Right ventricle myocardium superior (tissue), 1 donor: ENCODE measurements at places on chromosomes 5 and 9. TPM values are rescaled to one million over a fixed set of nuclear protein-coding genes. Genes with fewer than 3 reads are reported as not detected.

The PRELID2 gene
- total RNA-seq = 41.2 TPM

GRCh38 chr9:26205261-26205660 is 527.0 kb upstream of the TUSC1 start:
- no peak for DNase-seq

DNA sequence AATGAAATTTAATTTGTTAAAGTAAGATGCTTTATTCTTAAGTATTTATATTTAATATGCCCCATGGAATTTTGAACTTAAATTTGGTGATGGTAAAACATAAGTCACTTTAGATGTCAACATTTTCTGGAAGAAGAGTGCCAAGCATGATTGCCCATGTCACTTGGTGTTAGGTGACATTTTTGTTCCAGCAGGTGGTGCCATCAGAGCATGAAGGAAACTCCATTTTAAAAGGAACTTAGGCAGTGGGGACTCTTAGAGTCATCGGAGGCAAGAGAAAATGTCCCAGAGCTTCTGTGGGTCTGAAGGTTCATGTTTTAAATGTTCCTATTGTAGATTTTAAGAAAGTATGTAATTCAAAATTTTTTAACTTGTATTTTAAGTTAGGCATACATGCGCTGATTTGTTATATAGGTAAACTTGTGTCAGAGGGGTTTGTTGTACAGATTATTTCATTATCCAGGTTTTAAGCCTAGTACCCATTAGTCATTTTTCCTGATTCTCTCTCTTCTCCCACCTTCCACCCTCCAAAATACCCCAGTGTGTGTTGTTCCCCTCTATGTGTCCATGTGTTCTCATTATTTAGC is 789.3 kb downstream of the SEMA5A start:
- DNase-seq = no peak

GRCh38 chr5:127643607-127644006 is 5.3 kb upstream of the CTXN3 start:
- no peak for DNase-seq

DNA sequence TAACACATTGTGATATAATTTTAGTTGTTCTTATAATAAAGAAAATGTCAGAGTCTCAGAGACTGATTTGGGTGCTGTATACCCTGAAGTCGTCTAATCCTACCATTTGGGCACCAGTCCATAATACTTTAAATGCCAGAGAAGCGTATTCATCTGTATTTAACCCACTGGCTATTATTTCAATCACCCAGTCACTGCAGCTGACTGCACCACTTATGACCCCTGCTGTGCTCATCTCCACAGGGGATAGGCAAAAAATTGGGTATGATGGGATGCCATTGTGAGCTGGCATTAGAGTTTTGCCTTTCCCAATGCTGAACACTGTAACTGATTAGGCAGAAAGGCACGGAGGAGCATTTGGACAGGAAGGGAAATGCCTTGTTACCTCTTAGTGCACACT is 599.7 kb downstream of the CAAP1 start:
- no peak for DNase-seq
